DMS 273 treated with DMSO at 0.1 percent for 48 hours (cell line): ENCODE measurements at places on chromosomes 2 and 18.

- DNase-seq, result no peak
Measured at GRCh38 chr2:101187131-101187530, 35.9 kb upstream of the TBC1D8 start.

DNA sequence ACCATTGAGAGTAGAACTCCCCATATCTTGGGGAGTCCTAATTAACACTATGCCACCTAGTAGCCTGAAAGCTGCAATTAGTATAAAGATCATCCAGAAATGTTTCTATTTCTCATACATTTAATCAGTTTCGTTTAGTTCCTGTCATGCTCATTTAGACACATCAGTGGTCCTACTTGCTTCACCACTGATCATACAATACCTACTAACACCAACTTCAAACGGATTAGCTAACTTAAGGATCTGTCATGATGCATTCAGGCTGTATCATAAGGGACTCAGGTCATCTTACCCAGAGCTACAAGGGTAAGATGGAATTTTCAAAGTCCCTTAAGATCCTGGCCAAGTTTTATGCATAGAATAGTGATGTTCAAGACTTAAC lies 6.8 kb downstream of the SRSF7 start:
- DNase-seq, result no peak

- no peak for DNase-seq
Measured at GRCh38 chr2:190591437-190591836, 56.9 kb upstream of the NEMP2 start.

DNA sequence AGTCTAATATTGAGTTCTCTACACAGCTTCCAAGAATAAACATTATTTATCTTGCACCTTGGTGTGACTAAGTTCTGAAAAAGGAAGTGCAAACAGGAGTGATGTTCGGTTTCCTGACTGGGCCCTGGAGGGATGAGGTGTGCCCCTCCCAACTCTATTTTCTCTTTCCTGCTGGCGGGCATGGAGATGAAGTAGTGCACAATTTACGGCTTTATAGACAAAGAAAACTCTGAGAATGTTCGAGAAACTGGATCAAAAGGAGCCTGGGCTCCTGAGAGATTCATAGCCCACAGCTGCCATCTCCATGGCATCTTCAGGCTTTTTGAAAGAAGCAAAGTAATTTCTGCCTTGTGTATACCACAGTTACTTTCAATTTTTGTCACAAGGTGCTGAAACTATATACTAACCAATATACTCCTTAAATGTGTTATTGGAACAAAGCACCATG lies 22.3 kb downstream of the LRATD1 start:
- DNase-seq, result no peak

- no peak for DNase-seq
Measured at GRCh38 chr2:234796045-234796591, 155.7 kb upstream of the SH3BP4 start.

DNA sequence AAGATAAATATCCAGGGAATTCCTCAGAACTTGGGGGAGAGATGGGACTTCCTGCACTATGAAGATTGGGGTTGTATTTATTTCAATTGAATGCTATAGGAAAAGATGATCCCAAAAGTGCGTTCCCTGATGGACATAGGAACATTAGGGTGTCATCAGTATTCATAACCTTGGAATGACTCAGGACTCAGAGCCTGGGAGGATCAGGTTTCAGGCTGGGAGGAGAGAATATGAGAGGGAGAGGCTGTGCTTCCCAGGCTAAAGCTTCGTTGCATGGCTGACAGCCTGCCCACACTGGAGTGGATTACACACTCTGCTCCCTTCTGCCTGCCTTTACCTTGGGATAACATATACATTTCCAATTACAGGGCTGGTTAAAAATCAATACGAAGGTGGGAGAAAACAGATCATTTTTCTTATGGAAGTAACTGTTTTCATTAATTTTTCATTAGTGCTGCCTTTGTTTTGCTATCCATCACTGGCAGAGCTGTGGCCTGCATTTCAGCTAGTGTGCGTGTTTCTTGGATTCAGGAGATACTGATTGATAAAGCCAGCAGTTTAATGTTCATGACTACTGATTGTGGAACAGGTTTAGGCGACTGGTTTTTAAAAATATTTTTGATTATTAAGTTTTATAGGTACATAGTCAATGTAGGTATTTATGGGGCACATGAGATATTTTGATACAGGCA lies 118.7 kb downstream of the KCTD1 start:
- no peak for DNase-seq

DNA sequence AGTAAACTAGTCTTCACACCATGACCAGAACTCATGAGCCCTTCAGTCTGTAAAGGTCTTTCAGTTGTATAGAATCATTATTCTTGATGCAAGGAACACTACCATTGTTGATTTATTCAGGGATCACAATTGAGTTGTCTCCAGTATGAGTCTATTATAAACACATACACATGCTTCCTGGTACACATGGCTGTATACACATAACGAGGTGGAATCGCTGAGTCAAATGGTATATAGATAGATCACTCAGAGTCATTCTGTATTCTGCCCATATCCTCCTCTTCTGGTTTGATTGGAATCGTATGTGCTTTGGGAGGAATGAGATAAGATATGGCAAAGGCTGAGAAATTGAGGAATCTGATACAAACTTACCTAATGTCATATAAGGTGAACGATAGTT lies 216.0 kb downstream of the UBE2E3 start:
- DNase-seq, result no peak

DNA sequence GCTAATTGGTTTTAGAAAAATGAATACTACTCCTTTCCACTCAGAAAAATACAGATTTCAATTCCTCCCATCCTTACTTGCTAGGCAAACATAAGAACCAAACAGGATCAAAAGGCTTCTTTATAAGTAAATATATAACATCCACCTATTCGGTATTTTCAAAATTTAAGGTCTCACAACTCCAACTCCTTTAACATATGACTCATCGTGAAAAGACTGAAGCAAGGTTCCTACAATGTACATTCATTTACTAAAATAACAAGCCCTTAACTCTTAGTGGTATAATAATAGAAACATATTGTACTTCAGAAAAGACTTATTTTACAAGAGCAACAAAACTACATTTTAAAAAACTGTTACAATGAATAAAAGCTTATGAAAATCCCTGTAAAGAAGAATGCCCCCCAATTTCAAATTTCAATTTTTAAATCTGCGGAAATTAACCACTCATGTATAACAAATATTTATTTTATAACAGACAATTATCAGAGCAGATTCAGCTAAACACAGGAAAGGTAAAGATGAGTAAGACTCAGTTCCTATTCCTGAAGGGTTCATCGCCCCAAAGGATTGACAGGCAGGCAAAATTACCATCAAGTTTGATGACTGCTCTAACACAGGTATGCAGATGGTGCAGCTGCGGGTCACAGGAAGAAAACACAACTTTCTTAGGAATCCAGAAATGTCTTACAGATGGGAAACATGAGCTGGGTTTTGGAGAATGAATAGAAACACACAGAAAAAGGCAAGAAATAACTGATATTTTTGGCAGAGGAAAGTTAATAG lies 96.4 kb downstream of the COBLL1 start:
- DNase-seq, result no peak

DNA sequence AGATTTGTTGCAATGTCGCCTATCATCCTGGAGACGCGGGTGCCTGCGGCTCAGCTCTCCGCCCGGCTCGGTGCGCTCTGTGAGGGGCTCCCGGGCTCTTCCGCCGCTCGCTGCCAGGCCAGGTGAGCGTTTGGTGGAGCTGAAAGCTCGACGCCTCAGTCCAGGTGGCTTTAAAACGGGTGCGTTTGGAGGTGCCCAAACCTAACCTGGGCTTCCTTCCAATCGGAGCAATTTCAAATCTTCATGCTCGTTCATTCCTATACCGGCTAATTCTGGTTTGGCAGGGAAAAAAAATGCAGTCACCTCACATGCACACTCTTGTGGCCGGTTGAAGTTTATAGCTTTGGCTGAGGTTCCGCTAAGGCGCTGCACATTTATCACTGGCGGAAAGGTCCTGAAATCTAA lies at the start of gene SLC16A14:
Gene SLC16A14, minus strand, starts transcription at position 274 of the 405 bp plus-strand sequence. CDS start 9,572 bp downstream, outside the sequence.
- peak; percentile 21 for DNase-seq

DNA sequence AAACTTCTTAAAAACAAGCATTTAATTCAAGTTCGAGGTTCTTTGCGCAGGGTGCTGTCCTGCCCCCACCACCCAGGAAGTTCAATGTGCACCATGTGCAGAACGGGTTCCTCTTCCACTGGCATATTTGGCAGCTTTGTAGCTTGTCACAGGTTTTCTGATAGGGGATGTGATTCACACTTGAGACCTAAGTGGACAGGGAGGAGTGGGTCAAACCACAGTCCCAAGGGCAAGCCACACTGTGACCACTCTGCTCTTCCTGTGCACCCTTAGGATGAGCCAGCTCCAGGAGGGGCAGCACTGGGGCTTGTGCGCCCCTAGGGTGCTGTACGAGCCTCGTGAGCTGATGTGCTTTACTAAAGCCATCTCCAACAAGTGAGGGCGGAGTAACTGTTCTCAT lies 82.5 kb downstream of the TGFA start:
- DNase-seq, result no peak

DNA sequence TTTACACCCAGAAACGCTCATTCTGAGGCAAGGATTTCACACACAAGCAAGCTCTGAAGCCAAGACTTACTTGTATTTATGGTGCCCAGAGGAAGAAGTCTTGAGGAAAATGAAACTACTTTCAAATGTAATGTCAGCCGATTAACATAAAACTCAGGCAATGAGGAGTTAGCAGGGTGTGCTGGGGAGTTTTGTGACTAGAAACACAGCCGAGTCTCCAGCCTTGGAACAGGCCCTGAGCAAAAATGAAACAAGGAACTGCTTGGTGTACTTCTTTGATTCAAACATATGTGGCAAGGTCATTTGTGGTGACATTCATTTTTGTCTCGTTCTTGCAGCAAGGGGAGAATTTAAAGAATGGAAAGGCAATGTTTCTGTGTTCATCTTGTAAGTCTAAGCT lies 4.5 kb downstream of the DYTN start:
- DNase-seq, result no peak

- no peak for DNase-seq
Measured at GRCh38 chr18:14025306-14025940, 106.8 kb downstream of the ZNF519 start.

DNA sequence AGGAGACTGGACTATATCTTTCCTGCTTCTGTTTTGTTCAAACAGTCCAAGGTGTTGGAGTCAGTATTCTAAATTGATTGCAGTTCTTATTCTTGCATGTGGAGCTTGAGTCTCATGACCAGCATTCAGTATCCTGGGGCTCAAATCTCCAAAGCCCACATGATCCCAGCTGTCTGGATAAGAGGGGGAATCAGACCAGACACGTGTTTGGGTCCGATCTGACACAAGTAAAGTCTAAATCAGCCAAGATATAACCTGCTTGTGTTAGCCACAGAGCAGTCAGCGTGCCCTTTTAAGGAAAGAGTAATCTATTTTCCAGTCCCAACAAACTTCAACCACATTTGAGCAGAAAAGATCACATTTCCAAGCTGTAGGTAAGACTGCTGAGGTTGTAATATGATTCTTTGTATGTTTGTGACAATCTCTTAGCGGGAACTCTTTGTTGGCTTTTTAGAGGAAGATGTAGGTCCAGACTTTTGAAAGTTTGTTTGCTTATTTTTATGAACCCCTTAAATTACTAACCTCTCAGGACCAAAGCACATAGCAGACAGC lies 334.6 kb downstream of the SLC4A3 start:
- DNase-seq, result no peak

GRCh38 chr2:149330127-149331022 lies at the start of gene LYPD6:
Gene LYPD6 (plus strand): TSS chr2:149330587. CDS start chr2:149437709, 107,122 bp downstream.
- peak; percentile 44 for DNase-seq

DNA sequence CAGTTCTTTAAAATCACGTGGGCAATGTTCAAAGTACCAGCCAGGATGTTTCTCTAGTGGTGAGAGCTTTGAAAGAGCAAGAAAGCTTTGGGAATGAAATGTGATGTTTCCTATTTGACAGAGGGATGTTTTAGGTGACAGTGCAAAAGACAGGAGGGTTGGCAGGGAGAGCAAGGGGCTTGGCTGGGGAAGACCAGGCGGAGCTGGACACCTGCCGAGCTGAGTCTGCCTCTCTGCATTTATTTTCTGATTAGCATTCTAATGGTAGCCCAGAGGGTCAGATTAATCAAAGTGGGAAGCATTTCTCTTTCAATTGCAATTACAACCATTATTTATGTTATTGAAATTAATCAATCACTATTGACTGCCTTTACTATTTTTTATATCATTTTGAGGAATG lies 145.4 kb upstream of the RAB12 start:
- DNase-seq, result no peak

- DNase-seq, result peak; percentile 46
Measured at GRCh38 chr2:37781028-37781427, 109.6 kb upstream of the CDC42EP3 start.

- DNase-seq, result no peak
Measured at GRCh38 chr18:23032030-23032582, 99.0 kb downstream of the RBBP8 start.

DNA sequence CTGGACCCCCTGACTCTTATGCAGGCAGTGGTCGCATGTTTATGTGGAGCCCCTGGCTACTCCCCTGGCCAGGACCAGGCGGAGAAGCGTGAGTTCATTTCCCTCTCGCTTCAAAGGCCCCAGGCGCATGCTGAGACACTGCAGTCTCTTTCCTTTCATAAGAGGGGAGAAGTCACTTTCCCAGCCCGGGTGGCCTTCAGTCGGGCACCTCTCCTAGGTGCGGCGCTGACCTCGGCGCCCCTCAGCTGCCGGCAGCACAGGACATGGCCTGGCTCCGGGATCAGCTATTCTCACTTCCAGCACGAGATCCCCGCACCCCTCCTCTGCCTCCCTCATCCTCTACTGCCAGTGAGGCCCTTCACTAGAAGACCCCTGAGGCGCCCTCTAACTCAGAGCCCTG lies 184.7 kb upstream of the PXDN start:
- no peak for DNase-seq

GRCh38 chr2:46153996-46154753 lies 143.0 kb upstream of the EPAS1 start:
- DNase-seq, result no peak

DNA sequence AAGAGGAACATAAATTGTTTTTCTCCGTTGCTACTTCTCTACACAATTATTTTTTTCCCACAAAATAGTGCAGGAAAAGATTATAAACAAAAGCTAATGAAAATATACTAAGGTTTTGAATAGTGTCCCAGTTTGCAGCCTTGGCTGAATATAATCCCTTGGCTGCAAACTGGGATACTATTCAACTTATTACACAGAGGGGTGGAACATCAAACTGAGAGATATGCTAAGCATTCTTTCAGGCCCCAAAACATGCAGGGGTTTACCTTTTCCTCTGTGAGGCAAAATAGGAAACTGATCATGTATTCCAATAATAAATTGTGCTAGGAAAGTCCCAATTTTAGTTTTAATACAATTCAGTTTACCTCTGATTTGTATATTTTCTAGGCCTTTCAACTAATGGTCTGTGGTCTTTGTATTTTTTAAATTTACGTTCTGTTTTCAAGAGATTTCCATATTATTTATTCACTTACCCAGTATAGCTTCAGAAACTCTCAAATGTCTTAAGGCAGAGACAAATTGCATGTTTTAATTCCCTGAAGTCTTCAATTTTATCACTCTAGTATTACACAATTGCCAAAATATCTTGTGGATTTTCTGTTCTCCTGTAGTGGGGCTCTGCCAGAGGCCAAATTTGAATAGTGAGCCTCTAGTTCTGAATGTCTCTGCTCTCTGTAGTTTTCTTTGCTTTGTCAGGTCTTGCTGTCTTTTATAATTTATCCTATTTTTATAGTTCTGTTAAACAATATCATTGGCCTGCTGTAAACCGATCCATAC lies 63.9 kb downstream of the PPP1R1C start:
- DNase-seq, result no peak
